ENCODE measurements at places on chromosomes 5 and 9.

DNA sequence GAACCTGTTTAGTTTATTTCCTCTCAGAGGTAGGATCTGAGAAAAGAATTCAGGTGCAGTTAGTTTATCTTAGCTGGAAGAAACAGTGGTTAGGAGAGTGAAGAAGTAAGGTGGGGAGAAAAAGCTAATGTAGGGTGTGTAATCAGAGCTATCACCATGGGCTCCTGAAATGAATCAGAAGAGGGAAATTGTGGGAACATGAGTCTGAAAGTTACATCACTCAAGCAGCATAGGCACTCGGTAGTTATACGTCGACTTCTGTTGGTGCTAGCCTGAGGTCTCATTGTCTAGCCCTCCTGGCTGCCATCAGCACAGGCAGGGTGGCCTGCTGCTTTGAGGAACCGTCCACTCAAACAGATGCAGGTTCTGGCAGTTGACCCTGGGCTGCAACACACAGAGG is 56.7 kb upstream of the NPR3 start:
- no peak for DNase-seq

GRCh38 chr5:146205499-146206202 is 2.2 kb downstream of the RBM27 start:
- no peak for DNase-seq

DNA sequence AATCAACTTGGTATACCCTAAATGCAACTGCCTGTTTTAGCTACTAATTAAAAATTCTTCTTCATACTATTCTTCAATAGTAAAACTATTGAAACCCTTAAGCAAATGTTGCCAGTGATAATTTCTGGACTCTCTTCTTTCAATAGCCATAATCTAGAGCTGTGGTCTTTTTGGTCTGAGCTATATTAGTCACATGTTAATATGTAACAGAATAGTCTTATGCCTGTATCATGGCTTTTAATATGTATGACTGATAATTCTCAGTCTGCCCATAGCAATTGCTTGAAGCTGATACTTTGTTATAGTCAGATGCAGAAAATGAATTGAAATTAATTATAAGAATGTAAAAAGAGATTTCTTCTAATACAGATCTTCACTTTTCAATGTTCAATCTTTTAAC is 1871.9 kb upstream of the CDH6 start:
- DNase-seq = no peak

- DNase-seq = no peak
Measured at GRCh38 chr5:105587963-105588662, 2025.5 kb upstream of the NUDT12 start.

GRCh38 chr9:121296213-121297127 is 28.5 kb downstream of the GSN start:
- DNase-seq = no peak

GRCh38 chr5:80516826-80517225 is 28.9 kb downstream of the FAM151B start:
- no peak for DNase-seq

GRCh38 chr5:148623741-148624140 is 30.6 kb downstream of the HTR4 start:
- DNase-seq = no peak

DNA sequence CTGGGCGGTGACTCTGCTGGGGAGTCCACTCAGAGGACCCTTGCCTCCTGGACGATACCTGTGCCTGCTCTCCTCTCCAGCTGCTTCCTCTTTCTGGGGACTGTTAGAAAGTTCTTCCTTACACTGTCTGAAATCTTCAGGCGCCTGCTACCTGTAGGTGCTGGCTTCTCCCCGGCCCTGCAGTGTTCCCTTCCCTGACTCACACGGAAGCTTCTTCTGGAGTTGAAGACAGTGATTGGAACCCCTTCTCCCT is 562 bp downstream of the GSN start:
- DNase-seq = no peak

- no peak for DNase-seq
Measured at GRCh38 chr5:180649297-180650039, at the start of gene FLT4. Gene FLT4 (minus strand): TSS chr5:180649600. CDS start chr5:180649545, 55 bp downstream.

DNA sequence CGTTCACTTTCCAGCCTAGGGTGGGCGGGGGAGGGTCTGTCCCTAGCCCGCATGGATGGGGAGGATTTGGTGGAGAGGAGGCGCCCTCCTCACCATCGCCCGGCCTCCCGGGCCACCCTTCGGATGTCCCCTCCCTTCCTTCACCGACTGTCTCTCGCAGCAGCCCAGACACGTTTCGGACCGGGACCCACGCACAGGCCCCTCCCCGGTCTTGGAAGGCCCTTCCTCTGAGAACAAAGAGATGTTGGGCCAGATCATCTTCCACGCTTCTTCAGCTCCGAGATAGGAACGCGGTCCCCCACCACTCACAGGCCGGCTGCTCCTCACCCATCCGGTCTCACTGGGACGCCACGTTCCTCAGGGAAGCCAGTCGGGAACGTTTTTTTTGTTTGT is 640 bp upstream of the DPM2 start:
- no peak for DNase-seq

Data from NCI-H2171 treated with DMSO at 0.1 percent for 48 hours (cell line).